ENCODE measurements at places on chromosomes 12 and 14.

- no peak for DNase-seq
Measured at GRCh38 chr14:40347675-40348074, 915.4 kb upstream of the FBXO33 start.

DNA sequence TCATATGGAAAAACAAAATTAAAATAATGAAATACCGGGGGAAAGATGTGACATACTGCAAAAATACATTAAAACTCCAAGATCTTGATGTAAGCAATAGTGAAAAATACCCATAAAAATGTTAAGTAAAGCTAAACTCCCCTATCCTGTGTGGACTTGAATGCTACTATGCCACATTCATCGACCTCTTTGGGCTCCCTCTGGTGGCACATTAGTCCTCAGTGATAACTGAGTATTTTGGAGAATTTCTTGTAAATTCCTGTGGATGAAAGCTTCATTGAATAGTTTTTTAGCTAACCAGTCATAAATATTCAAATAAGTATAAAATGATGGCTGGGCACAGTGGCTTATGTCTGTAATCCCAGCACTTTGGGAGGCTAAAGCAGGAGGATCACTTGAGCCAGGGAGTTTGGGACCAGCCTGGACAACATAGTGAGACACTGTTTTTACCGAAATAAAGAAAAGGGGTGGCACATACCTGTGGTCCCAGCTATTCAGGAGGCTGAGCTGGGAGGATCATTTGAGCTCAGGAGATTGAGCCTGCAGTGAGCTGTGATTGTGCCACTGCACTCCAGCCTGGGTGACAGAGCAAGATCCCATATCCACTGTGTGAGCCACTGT is 42.4 kb upstream of the SGPP1 start:
- DNase-seq: no peak

DNA sequence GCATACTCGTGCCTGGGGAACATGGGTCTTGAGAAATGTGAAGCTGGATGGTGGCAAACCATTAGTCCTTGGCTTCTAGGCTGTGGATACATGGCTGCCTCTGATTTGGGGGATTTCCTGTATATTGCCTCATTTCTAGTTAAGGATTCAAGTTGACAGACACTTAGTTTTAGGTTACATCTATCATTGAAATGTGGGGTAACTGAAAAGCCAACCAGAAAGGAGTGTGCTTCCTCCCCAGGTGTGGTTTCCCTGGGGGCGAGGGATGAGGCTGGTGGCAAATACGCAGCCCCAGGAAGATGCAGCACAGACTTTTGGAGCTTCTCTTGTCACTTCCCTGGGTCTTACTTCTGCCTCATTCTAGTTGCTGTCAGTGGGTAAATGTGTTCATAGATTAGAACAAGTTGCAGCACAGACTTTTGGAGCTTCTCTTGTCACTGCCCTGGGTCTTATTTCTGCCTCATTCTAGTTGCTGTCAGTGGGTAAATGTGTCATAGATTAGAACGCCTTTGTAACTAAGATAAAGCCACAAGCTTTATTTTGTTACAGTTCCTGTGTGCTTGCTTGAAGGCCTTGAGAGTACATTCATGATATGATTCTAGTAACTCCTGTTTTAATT is 85.1 kb downstream of the BORCS5 start:
- no peak for DNase-seq

DNA sequence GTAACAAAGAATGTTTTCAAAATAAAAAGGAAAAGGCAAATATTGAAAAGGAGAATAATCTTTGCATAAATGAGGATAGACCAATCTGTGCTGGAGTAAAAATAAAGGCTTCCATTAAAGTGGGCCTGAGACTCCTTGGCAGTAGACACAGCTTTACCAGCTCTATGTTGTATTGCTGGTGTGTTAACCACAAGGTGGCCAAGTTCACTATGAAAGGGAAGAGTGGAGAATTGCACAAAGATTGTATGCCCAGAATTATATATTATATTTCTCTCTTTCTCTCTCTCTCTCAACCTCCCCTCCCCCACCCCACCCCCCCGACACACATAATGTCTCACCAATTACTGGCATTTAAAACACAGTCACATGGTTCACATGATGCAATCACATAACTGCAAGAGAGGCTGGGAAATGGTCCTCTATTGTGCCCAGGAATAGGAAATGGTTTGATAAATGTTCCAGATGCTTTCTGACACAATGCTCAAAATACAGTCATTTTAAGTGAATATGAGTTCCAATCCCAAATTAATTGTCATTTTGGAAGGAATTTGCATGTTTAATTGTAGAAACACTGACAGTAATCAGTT is 222.6 kb upstream of the SYT1 start:
- DNase-seq: no peak

- DNase-seq: no peak
Measured at GRCh38 chr14:33675415-33676130, 275.3 kb downstream of the EGLN3 start.

- DNase-seq: peak; percentile 54
Measured at GRCh38 chr14:71720978-71721624, 211.1 kb upstream of the RGS6 start.

DNA sequence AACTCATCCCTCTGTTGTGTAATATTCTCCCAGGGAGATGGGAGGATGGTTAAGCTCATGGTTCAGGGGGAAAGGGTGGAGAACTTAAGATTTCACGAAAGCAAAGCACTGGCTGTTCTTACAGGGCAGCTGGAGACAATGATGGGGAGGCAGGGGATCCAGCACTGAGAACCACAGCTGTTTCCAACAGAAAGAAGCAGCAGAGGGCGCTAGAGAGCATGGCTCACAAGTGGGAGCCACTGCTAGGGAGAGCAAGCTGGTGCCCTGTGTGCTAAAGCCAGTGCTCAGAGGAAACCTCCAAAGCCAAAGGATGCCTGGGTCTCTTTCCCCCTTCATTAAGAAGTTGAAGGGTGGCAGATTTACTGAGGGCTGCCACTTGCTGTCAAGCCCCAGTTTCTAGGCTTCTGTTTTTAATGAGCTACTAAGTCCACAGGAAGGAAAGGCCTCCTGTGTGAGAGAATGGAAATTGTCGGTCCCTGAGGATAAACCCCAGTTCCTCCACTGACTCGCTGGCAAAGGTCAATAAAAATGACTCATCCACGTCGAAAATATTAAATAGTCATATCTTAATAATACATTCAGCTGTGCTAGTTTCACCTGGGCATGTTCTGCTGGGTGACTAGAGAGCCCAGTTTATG is 199.7 kb downstream of the ANO2 start:
- peak; percentile 17 for DNase-seq

- DNase-seq: peak; percentile 91
Measured at GRCh38 chr12:50786498-50787231, 22.8 kb downstream of the ATF1 start.

DNA sequence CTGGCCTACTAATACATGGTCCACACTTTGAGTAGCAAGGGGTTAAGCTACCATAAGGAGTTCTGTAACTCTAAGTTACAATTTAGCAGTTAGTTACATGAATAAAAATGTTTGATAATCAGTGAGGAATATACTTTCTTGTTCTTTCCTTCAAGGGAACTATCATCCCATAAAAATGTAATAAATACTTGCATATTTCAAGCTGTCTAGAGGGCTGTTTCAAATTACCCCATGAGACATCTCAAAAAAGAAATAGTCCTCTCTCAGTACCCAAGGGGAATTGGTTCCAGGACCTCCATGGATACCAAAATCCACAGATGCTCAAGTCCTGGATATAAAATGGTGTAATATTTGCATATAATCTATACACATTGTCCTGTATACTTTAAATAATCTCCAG is 48.7 kb upstream of the GNG2 start:
- DNase-seq: no peak

DNA sequence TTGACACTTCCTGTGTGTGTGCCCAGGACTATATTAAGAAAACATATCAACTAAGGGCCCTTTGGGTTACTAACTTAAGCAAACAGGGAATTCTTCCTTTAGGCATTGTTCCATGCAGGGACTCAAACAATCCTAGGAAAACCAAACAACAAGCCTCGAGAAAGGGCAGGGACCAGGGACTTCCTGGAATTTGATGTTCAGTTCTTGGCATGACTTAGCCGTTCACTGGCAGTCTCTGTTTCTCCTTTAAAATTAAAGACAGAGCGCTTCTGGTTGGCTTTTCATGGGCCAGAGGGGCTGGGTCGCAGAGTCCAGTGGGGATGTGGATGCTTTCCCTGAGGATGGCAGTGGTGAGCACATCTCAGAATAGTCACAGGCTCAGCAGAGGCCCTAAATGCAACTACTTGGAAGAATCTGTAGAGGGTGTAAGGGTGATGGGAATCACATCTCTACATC is 35.2 kb downstream of the RNFT2 start:
- peak; percentile 3 for DNase-seq

- DNase-seq: no peak
Measured at GRCh38 chr14:66065188-66065587, 421.0 kb upstream of the CCDC196 start.

DNA sequence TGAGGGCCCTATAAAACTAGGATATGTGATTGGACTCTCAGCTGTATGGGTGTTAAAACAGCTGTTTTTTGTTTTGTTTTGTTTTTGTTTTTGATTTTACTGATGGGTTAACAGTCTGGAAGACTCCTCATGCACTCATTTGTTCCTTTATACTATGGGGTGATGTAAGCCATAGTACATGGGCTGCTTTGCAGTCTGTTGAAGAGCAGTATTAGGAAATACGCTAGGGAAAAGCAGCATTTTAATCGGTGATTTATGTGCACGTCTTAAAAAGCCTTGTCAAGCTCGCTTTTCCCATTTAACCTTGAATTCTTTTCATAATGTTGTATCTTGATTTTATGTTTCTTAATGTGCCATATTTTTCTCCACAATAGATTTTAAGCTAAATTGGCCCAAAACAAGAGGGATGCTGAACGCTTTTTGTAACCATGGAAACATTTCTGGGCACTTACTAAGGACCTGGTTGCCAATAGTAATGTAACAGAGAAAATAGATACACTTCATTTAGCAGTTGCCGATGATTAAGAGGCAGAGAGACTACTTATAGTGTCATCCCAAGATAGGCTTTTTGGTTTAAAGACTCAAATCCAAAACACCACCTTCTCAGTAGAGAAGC is 244.0 kb downstream of the SNAPC1 start:
- no peak for DNase-seq

DNA sequence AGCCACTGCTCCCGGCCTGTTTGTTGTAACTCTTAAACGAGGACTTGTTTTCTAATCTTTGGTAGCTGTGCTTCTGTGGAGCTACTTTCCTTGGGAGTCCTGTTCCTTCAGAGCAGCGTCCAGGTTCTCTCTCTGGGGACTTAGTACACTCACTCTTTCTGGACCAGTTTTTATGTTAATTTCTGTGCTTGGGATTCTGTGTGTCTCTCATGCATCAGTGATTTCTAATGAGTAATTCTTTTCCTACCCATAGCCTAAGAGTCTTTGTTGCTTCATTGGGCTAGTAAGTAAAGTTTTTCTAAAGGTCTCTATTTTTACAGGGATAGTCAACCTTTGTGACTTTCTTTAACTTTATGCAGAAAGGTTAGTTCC is 289.3 kb downstream of the FBXL14 start:
- no peak for DNase-seq

- DNase-seq: no peak
Measured at GRCh38 chr12:123992118-123992825, 19.3 kb downstream of the ZNF664 start.

DNA sequence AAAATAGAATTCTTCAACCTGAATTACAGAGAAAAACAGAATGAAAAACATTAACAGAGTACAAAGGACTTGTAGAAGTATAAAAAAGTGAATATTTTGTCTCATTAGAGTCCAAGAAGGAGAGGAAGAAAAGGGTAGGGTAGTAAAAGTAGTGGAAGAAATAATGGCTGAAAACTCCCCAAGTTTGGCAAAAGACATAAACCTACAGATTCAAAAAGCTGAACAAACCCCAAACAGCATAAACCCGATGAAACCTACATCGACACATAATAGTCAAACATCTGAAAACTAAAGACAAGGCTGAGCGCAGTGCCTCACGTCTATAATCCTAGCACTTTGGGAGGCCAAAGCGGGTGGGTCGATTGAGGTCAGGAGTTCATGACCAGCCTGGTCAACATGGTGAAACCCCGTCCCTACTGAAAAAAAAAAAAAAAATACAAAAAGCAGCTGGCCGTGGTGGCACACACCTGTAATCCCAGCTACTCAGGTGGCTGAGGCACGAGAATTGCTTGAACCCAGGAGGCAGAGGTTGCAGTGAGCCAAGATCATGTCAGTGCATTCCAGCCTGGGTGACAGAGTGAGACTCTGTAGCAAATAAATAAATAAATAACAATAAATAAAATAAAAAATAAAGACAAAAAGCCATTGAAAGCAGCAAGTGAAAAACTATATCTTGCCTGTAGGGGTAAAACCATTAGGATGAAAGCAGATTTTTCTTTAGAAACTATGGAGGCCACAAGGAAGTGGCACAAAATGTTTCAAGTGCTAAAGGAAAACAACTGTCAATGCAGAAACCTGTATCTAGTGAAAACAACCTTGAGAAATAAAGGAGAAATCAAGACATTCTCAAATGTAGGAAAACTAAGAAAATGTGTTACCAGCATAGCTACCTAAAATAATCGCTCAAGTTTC is 11.4 kb downstream of the TIMM9 start:
- DNase-seq: no peak

DNA sequence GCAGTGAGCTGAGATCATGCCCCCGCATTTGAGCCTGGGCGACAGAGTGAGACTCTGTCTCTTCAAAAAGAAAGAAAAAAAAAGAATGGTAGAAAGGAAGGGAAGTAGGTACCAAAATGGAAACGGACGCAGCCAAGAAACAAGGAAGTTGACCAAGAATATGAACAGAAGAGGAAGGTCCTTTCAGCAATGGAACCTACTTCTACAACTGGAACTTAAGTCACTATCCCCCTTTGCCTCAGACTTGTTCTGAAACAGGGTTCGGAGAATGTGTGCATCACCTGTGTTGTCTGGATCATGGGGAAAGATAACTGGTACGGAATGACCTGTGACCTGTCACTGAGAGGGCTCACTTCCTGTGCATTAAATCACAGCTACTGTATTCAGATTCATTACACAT is 43.9 kb upstream of the RNASE1 start:
- no peak for DNase-seq

- no peak for DNase-seq
Measured at GRCh38 chr12:124390442-124391097, 95.7 kb downstream of the RFLNA start.

- DNase-seq: no peak
Measured at GRCh38 chr12:47833591-47834012, 13.9 kb upstream of the HDAC7 start.

GRCh38 chr12:110846615-110847566 is at the start of gene CCDC63:
TSS of gene CCDC63 (plus strand) at chr12:110846987. CDS start at chr12:110852955, 5,968 bp downstream.
- no peak for DNase-seq

- DNase-seq: no peak
Measured at GRCh38 chr12:6539314-6539682, 5.0 kb downstream of the GAPDH start.

DNA sequence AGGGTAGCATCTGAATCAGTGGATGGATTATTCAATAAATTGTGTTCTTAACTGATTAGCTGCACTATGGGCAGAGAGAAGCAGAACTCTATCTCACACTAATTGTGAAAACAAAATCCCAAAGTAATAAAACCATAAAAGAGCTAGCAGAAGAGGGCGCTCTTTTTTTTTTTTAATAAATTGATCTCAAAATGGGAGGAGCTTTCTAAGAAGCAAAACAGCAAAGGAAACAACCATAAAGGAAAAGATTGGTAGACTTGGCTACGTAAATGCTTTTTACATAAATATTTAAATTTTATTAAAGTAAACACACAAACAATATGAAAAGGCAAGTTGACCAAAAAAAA is 1.5 kb upstream of the TM7SF3 start:
- DNase-seq: no peak

- DNase-seq: no peak
Measured at GRCh38 chr14:37573356-37573755, 21.7 kb downstream of the FOXA1 start.
